Astrocyte (in vitro differentiated cells and primary cell): ENCODE measurements at places on chromosomes 1 and 21. TPM values are rescaled to one million over a fixed set of nuclear protein-coding genes. Genes with fewer than 3 reads are reported as not detected.

Gene PTPRU
- total RNA-seq, result 36.6 and 47.2 TPM in 2 replicates

Gene S100A16
- 48.8 and 54.4 TPM in 2 replicates for total RNA-seq

Gene TMEM51
- total RNA-seq, result 6.9 TPM in 2 replicates

Gene ABCA4
- 0.14 and 0.20 TPM in 2 replicates for total RNA-seq

Gene COL16A1
- total RNA-seq, result 42.9 and 56.5 TPM in 2 replicates

Gene GRHL3
- 2.6 and 6.9 TPM in 2 replicates for total RNA-seq

Gene AKNAD1
- not detected in 2 replicates for total RNA-seq

Gene S100A7
- not detected in 2 replicates for total RNA-seq

GRCh38 chr1:184465489-184466146 lies 78.8 kb downstream of the C1orf21 start:
- DNase-seq, result no peak
- H3K27ac ChIP-seq, result no peak overlapping the region
- no peaks in the 10 kb centered on the region for H3K4me1 ChIP-seq
- no peaks in the 10 kb centered on the region for H3K36me3 ChIP-seq

GRCh38 chr1:178093494-178093950 lies 382 bp upstream of the RASAL2 start:
- peak; percentile 96 for DNase-seq
- H3K36me3 ChIP-seq, result no peaks in the 10 kb centered on the region
- H3K27me3 ChIP-seq, result no peaks in the 10 kb centered on the region
- H3K27ac ChIP-seq, result peak overlapping the region; percentile 83
- peak overlapping the region; percentile 90 for H3K4me3 ChIP-seq

- no peaks in the 10 kb centered on the region for H3K36me3 ChIP-seq
- no peak for DNase-seq
- H3K27ac ChIP-seq, result no peak overlapping the region
- peaks cover 6% of the 10 kb centered on the region for H3K27me3 ChIP-seq
Observed at GRCh38 chr21:42629933-42630589, 23.4 kb upstream of the PDE9A start.

DNA sequence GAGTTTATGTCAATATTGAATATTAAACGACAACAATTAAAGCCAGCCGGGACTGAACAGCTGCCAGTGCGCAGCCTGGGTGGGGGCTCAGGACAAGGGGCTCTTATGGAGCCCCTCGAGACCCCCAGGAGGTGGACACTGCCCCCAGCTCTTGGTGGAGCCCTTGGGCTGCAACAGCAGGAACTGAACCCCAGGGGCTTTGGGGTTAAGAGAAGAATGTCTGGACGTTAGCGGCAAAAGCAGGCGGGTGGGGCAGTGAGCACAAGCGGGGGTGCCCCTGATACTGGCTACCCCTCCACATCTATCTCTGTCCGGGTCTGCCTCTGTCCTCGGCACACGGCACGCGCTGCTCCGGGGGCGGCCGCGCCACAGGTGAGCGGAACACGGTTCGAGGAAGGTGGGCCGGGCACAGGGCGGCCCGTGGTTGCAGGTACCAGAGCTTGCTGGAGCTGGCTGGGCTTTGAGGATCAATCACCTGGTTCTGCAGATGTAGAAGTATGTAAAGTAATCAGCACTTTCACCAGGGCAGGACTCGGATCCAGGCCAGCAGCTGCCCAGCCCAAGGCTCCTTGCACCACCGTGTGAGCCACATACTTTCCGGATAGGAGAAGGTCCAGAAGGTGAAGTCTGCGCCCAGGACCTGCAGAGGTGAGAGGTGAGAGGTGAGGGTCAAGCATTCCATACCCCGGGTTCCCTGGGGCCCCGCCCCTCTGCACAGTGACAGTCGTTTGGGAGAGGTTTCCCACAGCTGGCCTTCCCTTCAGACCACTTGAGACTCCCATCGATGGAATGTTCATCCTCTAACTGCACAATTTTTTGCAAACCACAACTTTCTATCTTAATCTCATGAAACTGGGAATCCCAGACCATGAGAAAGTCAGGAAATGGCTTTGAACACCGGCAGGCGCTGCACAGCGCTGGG lies 12.4 kb upstream of the POFUT2 start:
- no peaks in the 10 kb centered on the region for H3K36me3 ChIP-seq
- peaks cover 37% of the 10 kb centered on the region for H3K4me1 ChIP-seq
- peak; percentile 86 for DNase-seq
- peak overlapping the region; percentile 87 for H3K27ac ChIP-seq
- no peak overlapping the region for H3K4me3 ChIP-seq
- no peaks in the 10 kb centered on the region for H3K27me3 ChIP-seq

GRCh38 chr1:226682871-226683814 lies 55.9 kb downstream of the ITPKB start:
- no peaks in the 10 kb centered on the region for H3K27me3 ChIP-seq
- no peak overlapping the region for H3K27ac ChIP-seq
- H3K4me3 ChIP-seq, result no peak overlapping the region

GRCh38 chr1:18951416-18951815 lies 5.1 kb downstream of the IFFO2 start:
- DNase-seq, result no peak
- H3K27ac ChIP-seq, result peak overlapping the region; percentile 86
- peaks cover 78% of the 10 kb centered on the region for H3K4me1 ChIP-seq

- H3K27ac ChIP-seq, result no peak overlapping the region
- H3K27me3 ChIP-seq, result no peaks in the 10 kb centered on the region
- H3K4me3 ChIP-seq, result no peak overlapping the region
- DNase-seq, result no peak
Observed at GRCh38 chr1:92886886-92887419, 55.1 kb downstream of the RPL5 start.

DNA sequence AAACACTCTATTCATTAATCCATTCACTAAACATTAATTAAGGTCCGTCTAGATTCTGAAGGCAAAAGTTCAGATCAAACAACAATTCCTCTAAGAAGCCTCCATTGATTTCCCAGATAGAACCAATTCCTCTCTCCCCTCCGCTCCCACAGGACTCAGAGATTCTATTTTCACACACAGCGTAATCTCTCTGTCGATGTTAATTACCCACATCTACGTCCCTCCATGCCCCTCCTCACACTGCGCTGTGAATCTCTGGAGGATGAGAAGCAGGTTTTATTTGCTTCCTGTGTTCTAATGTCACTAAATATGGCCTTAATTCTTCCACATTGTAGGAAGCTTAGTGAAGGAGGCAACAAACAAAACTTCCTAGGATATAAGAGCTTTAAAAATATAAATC lies 306.7 kb downstream of the DSCAM start:
- no peaks in the 10 kb centered on the region for H3K27me3 ChIP-seq
- no peaks in the 10 kb centered on the region for H3K4me1 ChIP-seq
- H3K4me3 ChIP-seq, result no peak overlapping the region
- no peaks in the 10 kb centered on the region for H3K36me3 ChIP-seq
- DNase-seq, result no peak
- no peak overlapping the region for H3K27ac ChIP-seq

- peaks cover 18% of the 10 kb centered on the region for H3K4me1 ChIP-seq
- H3K27ac ChIP-seq, result peak overlapping the region; percentile 95
- H3K4me3 ChIP-seq, result peak overlapping the region; percentile 92
- H3K36me3 ChIP-seq, result peaks cover 8% of the 10 kb centered on the region
- no peak for DNase-seq
Observed at GRCh38 chr1:32394890-32395432, 720 bp upstream of the BSDC1 start.

DNA sequence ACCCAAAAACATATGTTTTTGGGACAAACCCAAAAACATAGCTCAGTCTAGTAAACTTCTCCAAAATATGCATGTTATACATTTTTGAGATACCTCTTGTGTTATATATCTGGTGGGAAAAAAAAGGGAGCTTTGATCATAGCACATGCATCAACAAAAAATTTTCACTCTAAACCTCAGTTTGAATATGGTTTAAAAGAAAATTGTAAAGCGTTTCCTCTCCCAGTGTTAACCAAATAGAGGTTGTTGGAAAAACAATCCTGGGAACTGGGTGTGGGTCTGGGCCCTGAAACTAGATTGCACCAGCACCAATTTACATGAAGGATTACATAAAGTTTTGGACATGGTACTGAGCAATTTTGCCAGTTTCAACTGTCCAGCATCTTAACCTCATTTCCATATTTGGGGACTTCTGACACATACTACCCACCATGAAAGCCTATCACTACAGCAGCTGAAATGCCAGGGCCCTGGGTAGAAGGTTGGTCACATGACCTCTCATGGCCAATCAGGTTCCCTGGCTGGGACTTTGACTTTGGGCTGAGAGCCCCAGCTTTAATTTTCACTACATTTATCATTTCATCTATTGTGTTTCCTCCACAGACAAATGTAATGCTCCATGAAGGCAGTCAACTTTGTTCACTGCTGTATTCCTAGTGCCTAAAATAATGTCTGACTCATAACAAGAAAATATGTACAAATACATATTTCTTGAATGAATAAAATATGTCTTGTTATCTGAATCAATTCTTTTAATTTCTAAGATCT lies 150.7 kb downstream of the SETD4 start:
- no peak overlapping the region for H3K4me3 ChIP-seq
- H3K27ac ChIP-seq, result no peak overlapping the region
- H3K36me3 ChIP-seq, result no peaks in the 10 kb centered on the region
- peak; percentile 6 for DNase-seq
- peaks cover 3% of the 10 kb centered on the region for H3K27me3 ChIP-seq

DNA sequence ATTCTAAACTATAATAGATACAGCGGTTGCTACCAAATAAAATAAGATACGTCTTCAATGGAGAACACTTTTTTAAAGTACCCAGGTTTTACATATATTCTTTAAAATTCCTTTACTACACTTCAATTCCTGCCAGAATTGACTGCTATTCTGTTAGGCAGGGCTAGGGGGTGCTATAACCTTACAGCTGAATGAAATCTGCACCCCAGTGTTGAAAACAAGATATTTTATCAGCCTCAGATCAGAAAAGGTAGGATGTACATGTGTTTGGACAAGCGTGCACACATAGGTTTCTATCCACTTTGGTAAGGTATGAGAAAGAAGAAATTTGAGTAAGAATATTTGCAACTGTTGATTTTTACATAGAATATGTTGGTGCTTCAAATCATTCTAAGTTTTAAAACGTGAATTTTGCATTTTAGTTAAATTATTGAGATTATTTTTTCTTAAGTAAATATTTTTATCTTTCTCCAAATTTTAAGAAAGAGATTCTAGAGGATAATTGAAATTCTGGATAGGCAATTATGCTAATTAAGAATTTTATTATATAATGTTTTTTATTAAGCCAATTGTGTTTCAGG lies 490.8 kb upstream of the ADGRL4 start:
- H3K4me3 ChIP-seq, result no peak overlapping the region
- peak; percentile 18 for DNase-seq
- no peaks in the 10 kb centered on the region for H3K36me3 ChIP-seq

GRCh38 chr1:147549526-147549925 lies 8.2 kb downstream of the BCL9 start:
- no peak for DNase-seq
- H3K36me3 ChIP-seq, result no peaks in the 10 kb centered on the region
- H3K4me1 ChIP-seq, result no peaks in the 10 kb centered on the region
- no peaks in the 10 kb centered on the region for H3K27me3 ChIP-seq

DNA sequence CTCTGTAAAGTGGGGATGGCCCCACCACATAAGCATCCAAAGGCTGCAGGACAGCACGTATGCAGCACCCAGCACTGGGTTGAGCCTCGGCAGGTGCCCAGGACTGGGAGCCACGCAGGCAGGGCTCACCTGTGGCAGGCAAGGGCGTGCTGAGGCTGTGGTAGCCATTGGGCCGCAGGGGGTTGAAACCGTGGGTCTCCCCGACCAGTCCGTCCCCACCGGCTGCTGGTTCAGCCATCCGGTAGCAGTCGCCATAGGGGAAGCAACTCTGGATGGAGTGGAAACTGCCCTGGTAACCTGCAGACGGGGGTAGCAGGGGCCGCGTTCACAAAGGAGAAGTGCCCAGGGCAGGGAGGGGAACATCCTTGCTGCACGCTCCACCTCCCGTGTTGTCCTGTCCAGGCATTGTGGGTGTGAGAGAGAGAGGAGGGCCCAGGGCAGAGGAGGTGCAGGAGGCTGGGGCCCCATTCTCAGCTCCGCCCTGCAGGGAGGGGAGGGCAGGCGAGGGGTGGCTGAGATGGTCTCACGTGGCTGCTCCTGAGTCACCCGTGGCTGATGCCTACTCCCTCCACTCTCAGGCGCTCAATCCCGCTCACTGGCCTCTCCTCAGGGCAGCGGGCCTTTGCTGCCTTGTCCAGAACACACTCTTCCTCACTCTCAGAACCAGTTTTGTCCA lies 49.9 kb downstream of the DMRTB1 start:
- H3K27ac ChIP-seq, result no peak overlapping the region
- peaks cover 19% of the 10 kb centered on the region for H3K4me1 ChIP-seq
- H3K36me3 ChIP-seq, result peaks cover 1% of the 10 kb centered on the region
- no peaks in the 10 kb centered on the region for H3K27me3 ChIP-seq
- DNase-seq, result peak; percentile 37

- no peaks in the 10 kb centered on the region for H3K36me3 ChIP-seq
- H3K4me1 ChIP-seq, result peaks cover 13% of the 10 kb centered on the region
- DNase-seq, result no peak
Observed at GRCh38 chr1:243723050-243723449, 127.0 kb downstream of the AKT3 start.

- H3K36me3 ChIP-seq, result no peaks in the 10 kb centered on the region
- no peaks in the 10 kb centered on the region for H3K27me3 ChIP-seq
- H3K4me3 ChIP-seq, result no peak overlapping the region
- H3K27ac ChIP-seq, result no peak overlapping the region
- H3K4me1 ChIP-seq, result no peaks in the 10 kb centered on the region
Observed at GRCh38 chr1:200907611-200908097, 13.0 kb downstream of the INAVA start.

DNA sequence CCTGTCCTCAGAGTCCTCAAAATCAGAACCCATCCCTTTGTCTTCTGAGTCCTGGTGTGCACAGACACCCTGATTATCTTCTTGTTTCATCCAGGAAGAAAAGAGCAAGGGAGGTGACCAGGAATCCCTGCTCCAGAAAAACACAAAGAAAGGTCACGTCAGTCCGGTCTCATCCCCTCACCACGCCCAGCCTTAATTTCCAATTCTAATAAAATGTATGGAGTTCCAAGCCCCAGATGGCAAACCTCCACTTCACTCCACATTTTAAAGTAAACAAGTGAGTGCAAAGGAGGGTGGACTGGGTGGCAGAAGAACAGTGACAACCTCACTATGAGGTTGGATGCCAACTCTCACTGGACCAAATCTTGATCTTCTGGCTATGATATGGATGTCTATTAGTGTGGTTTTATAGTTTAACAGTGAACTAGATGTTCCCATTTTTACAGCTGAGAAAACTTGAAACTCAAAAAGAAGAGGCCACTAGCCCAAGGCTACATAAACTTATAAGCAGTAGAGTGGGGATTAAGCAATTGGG lies 22.0 kb downstream of the ZNF697 start:
- H3K4me1 ChIP-seq, result peaks cover 12% of the 10 kb centered on the region
- H3K27ac ChIP-seq, result no peak overlapping the region
- H3K36me3 ChIP-seq, result peaks cover 9% of the 10 kb centered on the region
- H3K4me3 ChIP-seq, result no peak overlapping the region
